Activated naive CD4-positive, alpha-beta T cell treated with anti-CD3 and anti-CD28 coated beads, Interleukin-2, amount 10 ng/mL, durations not matched to agents 7 days and 5 days (primary cell): ENCODE measurements at places on chromosomes 1 and 21.

DNA sequence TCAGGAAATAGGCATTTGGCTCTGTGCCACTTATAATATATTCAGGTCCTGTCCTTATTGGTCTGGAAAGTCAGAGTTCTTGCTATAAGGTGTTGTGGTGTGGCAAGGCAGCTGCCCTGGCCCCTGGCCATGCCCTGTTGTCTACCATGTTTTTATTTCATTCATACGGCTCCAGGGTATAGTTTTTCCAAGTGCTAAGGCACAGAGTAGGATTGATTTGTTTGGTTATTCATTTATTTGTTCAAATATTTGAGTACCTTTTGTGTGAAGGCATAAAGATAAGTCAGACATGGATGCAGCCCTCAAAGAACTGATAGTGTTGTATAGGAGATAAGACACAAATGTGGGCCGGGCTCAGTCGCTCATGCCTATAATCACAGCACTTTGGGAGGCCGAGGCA is 10.1 kb downstream of the ZBTB8B start:
- no peaks in the 10 kb centered on the region for H3K36me3 ChIP-seq
- H3K4me1 ChIP-seq: no peaks in the 10 kb centered on the region
- DNase-seq: no peak
- no peak overlapping the region for H3K4me3 ChIP-seq

DNA sequence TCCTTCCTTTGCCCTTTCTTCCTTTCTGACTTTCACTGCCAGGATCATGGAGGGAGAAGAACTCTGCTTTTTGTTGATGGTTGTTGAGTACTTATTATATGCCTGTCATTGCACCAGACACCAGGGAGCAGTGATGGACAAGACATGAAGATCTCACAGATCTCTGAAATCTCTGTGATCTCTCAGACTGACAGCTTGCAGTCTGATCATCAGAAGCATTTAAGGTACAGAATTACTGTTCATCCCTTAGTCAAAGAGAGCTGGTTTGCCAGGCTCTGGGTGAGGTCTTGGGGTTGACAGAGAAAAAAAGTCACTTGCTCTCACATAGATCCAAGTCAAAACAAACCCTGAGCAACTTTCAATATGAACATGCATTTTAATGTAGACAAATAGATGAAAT is 299.5 kb upstream of the FMN2 start:
- H3K4me1 ChIP-seq: no peaks in the 10 kb centered on the region
- H3K27ac ChIP-seq: no peak overlapping the region
- H3K36me3 ChIP-seq: no peaks in the 10 kb centered on the region
- no peaks in the 10 kb centered on the region for H3K27me3 ChIP-seq
- no peak for DNase-seq
- no peak overlapping the region for H3K4me3 ChIP-seq

GRCh38 chr1:38152351-38153065 is 105.9 kb upstream of the POU3F1 start:
- no peak overlapping the region for H3K4me3 ChIP-seq
- H3K36me3 ChIP-seq: no peaks in the 10 kb centered on the region
- peaks cover 19% of the 10 kb centered on the region for H3K27me3 ChIP-seq
- H3K4me1 ChIP-seq: no peaks in the 10 kb centered on the region
- DNase-seq: no peak

DNA sequence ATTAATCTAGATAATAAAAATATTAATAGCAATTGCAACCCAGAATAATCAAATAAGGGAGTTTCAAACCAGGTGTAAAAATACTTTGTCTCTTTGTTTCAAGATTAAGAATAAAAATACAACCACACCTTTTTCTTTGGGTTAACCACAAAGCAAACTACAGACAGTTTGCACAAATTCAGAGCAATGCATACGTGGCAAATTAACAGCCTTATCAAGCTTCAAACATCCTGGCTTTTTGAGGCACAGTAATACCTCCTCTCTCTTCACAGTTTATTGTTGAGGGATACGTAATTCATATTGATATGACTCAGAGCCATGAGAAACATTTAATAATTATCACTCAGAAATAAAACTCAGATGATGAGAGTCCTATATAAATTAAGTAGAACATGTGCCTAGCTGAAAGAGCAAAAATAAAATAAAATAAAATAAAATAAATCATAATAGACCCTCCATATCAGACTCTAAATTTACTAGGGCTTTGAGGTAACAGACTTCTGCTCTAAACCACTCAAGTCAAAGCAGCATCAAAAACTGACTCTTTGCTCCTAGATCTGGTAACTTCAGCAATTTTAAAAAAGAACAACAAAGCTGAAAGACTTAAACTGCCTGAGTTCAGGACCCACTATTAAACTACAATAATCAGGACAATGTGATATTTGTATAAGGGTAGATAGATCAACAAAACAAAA is 11.4 kb downstream of the EDEM3 start:
- H3K36me3 ChIP-seq: peaks cover 37% of the 10 kb centered on the region
- H3K4me3 ChIP-seq: peak overlapping the region; percentile 49
- DNase-seq: no peak
- H3K4me1 ChIP-seq: peaks cover 50% of the 10 kb centered on the region

DNA sequence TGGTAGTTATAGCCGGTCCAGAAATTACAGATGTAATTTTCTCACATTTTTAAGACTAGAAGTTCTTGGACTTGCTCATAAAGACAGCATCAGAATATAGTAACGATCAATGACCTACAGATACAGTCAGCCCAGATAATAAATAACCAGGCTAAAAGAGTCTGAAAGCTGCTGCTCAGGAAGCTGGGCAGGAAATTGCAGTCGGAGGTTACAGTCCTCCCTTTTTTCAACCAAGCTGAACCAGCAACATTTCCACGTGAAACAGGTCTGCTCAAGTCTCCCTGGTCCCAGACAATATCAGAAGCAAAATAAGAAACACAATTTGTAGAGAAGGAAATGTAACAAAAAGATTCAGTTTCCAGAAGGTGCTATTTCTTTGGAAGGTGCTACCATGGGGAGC is 457.4 kb downstream of the SIPA1L2 start:
- no peak overlapping the region for H3K27ac ChIP-seq
- H3K4me3 ChIP-seq: no peak overlapping the region
- no peak for DNase-seq

DNA sequence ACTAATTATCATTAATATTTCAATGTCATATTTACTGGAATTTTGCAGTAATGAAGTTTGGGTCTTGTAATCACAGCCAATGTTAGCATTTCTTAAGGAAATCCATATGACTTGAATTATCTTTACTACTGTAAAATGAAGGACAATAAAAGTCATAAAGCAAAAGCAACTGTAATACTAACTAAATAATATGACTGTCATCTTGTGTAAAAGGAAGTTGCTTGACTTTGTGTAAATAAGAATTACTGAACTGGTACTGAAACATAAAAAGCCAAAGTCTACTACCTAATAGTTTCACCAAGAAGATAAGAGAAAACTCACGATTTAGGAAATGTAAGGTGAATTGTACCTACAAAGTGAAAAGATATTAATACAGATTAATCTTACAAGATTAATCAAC is 57.5 kb downstream of the ATP6V1G3 start:
- no peak overlapping the region for H3K4me3 ChIP-seq
- no peak for DNase-seq
- peaks cover 2% of the 10 kb centered on the region for H3K36me3 ChIP-seq
- H3K27me3 ChIP-seq: no peaks in the 10 kb centered on the region
- no peak overlapping the region for H3K27ac ChIP-seq
